ENCODE measurements at places on chromosomes 6 and 20. TPM values are rescaled to one million over a fixed set of nuclear protein-coding genes. Genes with fewer than 3 reads are reported as not detected.
A peak's percentile ranks its signal among the peaks of the same experiment; 100 is the strongest.

GRCh38 chr6:12348530-12349511, 58.7 kb downstream of the EDN1 start:
- H3K27me3 ChIP-seq, result peaks cover 4% of the 10 kb centered on the region
- no peak overlapping the region for H3K27ac ChIP-seq
- peaks cover 1% of the 10 kb centered on the region for H3K36me3 ChIP-seq

GRCh38 chr20:53312957-53313356, 280.7 kb downstream of the ZNF217 start:
- no peak for DNase-seq
- H3K36me3 ChIP-seq, result peaks cover 3% of the 10 kb centered on the region
- no peaks in the 10 kb centered on the region for H3K27me3 ChIP-seq
- peaks cover 13% of the 10 kb centered on the region for H3K4me1 ChIP-seq
- H3K4me3 ChIP-seq, result no peak overlapping the region

DNA sequence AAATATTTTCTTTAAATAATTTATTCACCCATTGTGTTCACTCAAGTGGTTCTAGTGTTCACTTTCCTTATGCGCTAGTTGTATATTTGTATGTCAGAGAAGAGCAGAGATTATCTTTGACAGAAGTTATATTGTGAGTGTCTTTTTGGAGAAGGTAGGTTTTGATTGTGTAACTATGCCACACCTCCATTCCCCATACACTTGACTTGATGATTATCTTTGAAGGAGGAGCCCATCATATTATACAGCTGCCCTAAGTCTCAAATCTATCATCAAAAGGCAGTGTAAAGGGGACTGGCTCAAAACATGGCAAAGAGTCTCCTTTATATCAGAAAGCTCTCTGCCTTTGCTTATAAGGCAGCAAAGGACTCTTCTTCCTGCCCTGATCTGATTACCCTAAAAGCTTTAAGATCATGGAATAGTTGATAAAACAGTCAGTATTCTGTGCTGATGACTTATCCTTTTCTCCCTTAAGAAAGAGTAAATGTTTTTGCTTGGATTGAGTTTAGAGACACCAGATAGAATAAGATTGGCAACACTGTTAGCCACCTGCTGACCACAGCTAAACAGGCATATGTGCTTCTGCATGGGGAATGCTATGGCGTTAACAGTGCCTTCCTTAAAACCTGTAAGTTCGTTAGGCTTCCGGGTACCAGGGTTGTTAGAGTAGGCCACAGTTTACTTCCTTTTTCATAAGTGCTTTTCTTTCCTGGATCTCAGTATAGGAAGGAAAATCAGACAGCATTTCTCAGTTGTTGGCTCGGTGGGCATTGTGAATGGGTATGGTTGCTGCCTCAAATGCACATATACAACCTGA, 22.6 kb downstream of the TOP1 start:
- DNase-seq, result no peak
- H3K27ac ChIP-seq, result peak overlapping the region; percentile 28
- H3K36me3 ChIP-seq, result peaks cover 2% of the 10 kb centered on the region
- H3K27me3 ChIP-seq, result no peaks in the 10 kb centered on the region
- H3K4me1 ChIP-seq, result peaks cover 82% of the 10 kb centered on the region
- H3K4me3 ChIP-seq, result no peak overlapping the region

The APOM gene
- total RNA-seq, result 3.4 TPM

The EDN1 gene
- 8.5 TPM for total RNA-seq

Measured in mesothelial cell of epicardium (in vitro differentiated cells).